ENCODE measurements at places on chromosomes 7 and 10.

DNA sequence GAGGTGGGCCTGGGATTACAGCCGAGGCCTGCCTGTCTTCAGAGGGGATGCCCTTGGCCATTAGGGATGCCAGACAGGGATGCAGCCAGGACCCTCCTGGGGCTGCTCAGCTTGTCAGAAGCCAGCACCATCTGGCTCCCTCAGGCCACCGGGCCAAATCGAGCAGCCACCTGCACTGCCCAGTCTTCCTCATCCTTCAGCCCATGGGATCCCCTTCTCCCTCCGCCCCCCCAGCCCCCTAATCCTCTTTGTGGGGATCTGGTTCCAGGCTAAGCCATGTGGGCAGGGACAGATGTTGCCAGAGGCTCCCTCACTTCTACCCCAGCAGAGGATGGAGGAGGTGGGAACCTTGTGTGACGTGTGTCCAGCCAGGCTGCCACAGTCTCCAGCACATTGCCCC lies 137.4 kb upstream of the PPIF start:
- DNase-seq: no peak

- no peak for DNase-seq
These were observed 10.1 kb downstream of the PURB start for GRCh38 chr7:44875241-44875640.

DNA sequence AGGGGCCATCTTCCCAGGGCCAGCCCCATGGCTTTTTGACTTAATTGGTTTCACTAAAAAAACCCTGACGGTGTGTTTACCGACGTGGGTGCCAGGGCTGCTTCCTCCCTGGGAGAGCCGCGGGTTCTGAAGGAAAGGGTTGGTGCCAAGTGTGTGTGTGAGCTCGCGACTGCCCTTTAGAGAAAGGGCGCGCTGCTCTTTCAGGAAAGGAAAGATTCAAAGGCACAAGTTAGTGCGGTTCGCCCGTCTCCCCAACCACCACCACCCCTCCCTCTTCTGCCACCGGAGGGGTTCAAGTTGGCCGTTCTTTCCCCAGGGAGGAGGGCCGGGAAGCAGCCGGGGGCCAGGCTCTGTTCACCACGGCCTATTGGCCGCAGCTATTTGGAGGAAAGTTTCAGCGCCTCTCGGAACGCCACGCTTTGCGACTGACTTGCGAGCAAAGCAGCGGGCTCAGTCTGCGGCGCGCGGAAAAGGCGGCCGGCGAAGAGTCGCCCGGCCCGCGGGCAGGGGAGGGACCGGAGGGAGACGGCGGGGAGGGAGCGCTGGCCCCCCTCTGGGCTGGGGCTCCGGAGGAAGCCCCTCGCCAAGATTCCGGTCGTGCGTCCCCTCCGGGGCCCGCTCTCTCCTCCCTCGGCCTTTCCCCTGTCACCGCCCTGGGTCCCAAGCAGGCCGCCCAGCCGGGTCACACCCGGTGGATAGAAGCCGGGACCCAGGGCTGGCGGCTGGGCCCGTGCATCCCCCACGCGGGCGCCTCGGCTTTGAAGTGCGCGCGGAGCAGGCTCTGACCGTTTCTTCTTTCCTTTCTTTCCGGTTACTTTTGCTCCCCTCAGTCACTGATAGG lies 165.9 kb upstream of the PPP1R3A start:
- DNase-seq: no peak

DNA sequence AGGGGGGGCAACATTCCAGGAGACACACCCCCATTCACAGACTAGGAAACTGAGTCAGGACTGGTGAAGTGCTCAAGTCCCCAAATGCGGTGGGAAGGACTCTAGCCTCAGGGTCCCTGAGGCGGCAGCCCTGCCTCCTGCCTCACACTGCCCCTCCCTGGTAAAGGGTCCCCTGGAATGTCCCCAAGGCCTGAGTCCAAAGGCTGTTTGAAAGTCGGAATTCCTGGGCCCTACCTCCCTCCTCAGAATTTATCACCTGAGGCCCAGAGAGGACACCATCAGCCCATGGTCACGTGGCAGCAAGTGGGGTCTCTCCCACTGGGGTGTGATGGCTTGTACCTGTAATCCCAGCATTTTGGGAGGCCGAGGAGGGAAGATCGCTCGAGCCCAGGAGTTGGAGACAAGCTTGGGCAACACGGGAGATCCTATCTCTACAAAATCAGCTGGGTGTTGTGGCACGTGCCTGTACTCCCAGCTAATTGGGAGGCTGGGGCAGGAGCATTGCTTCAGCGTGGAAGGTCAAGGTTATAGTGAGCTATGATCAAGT lies 110.3 kb upstream of the TNRC18 start:
- DNase-seq: no peak

DNA sequence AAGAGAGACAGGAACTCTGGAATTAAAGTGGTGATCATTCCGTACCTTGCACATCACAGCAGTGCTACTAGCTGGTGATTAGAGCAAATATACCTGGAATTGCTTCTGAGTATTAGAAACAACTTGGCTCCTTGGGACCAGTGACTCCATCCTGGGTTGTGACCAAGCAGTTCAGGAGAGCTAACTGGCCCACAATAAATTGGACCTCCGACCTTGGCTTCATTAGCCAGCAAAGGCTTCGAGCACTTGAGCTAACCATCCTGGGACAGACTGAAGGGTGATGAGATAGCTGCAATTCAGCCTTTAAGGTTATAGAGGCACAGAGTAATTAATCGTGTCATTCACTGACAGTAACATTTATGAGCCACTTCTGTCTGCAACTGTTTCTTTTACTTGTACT lies 287.8 kb downstream of the INHBA start:
- no peak for DNase-seq

DNA sequence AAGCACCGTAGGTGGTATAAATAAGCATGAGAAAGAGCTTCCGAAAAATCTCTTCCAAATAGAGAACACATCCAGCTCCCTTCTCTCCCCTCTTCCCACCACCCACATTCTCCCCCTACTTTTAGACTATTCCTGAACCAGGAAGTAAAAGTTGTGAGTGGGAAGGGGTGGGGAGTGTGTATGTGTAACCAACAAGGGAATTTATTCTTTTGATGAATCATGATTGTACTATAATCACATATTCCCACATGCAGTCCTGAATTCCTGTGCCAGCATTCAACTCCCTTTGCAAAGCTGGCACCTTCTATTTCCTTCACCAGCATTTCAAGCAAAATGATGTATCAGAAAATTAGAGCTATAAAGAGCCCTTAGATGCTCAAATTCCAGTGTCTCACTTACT lies 230.6 kb upstream of the CHRM2 start:
- DNase-seq: no peak

DNA sequence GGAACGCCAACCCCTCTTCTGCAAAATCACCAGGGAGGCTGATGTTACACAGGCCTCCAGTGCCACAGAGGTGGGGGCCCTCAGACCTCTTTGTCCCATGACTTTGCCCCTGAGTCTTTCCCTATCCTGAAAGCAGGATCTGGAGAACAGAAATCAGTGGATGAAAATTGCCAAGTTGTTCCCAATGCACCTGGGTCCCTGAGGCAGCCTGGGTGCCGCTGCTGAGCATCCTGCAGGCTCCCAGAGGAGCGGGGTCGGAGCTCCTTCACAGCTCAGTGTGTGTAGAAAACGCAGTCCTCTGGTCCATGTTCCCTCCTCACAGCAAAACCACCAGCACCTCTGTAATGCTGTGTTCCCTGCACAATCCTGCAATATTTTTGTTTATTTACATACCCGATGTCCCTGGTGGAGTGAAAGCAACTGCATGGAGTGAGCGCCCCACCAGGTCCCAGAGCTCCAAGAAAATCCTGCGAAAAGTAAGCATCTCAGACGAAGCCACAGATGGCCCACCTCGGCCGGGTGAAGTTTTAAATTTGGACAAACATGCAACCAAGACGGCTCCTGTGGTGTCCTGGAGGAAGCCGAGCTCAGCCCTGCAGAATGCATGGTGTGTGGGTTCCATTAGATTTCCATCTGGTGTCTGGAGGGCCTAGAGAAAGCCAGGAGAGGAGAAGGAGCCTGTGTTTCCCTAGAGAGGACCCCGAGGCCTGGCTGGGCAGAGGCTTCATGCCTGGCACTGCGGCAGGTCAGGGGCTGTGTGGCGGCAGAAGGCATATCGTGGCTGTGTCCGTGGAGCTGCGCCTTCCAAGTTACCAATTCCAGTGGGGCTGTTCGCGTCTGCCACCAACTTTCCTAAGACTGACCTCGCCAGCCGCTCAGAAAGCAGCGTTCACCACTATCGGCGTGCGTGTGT lies 235.2 kb downstream of the WDR37 start:
- DNase-seq: no peak

Data from activated CD4-positive, alpha-beta T cell treated with anti-CD3 and anti-CD28 coated beads, Interleukin-2, amount 50 U/mL, for 24 hours (primary cell).